ENCODE measurements at places on chromosomes 12 and 14.
A peak's percentile ranks its signal among the peaks of the same experiment; 100 is the strongest.

DNA sequence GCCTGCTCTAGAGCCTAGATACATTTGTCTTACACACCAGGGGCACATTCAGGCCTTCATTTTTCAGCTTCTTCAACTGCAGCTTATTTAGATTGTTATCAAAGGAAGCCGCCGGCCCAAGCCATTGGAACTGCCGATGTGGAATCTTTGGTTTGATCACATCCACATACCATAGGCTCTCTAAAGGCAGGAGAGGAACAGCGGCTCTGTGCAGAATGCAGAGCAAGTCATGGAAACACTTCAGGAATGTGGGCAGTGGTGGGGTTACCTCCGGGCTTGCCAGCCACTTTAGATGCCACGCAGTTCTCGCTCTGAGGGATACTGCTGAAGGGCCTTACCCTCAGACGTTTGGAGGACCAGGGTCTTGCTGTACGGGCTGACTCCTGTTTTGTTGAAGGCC lies 53.4 kb upstream of the PYGL start:
- peak; percentile 20 for DNase-seq

GRCh38 chr12:11577658-11578260 lies 71.7 kb upstream of the ETV6 start:
- DNase-seq, result no peak

GRCh38 chr12:27902651-27903050 lies 69.9 kb downstream of the PTHLH start:
- DNase-seq, result no peak

- DNase-seq, result no peak
Measured at GRCh38 chr12:108884116-108885012, 4.5 kb downstream of the DAO start.

- peak; percentile 77 for DNase-seq
Measured at GRCh38 chr12:93571365-93571924, 1.0 kb upstream of the SOCS2 start.

- no peak for DNase-seq
Measured at GRCh38 chr14:80653956-80654355, 287.6 kb downstream of the CEP128 start.

DNA sequence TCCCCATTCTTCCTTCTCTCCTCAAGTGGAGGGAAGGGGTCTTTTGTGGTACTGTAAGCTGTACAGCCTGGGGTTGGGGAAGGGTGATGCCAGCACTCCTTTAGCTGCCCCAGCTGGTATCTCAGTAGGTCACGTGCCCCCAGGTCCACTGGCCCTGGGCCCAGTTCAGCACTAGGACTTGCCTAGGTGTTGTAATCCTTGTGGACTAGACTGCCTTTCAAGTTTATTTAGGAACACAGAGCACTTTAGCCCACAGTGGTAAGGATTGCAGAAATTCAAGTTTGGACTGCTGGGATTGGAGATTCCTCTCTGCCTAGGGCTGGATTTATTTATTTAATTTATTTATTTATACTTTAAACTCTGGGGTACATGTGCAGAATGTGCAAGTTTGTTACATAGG lies 569.6 kb downstream of the AACS start:
- DNase-seq, result no peak

DNA sequence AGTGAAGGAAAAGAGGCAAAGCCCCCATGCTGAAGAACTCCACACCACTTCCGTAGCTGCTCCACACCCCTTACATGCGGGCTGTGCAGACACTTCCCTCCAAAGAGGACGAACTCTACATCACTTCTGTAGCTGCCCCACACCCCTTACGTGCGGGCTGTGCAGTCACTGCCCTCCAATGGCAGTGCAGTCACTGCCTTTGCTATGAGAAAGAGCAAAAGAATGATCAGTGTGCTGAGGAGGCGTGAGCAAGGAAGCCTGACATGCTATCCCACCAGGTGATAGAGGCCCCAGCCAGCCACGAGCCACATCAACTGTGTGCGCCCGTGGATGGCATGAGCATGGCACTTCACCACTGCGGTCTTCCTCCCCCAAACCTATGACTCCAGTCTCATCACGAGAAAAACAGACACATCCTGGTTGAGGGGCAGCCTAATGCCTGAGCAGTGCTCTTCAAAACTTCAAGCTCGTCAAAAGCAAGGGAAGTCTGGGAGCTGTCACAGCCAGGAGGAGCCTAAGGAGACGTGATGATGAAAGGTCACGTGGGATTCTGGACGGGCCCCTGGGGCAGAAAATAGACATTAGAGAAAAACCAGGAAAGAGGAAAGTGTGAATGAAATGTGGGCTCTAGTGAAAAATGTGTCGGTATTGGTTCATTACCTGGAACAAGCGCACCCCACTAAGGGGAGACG lies 60.8 kb upstream of the C14orf180 start:
- DNase-seq, result no peak

DNA sequence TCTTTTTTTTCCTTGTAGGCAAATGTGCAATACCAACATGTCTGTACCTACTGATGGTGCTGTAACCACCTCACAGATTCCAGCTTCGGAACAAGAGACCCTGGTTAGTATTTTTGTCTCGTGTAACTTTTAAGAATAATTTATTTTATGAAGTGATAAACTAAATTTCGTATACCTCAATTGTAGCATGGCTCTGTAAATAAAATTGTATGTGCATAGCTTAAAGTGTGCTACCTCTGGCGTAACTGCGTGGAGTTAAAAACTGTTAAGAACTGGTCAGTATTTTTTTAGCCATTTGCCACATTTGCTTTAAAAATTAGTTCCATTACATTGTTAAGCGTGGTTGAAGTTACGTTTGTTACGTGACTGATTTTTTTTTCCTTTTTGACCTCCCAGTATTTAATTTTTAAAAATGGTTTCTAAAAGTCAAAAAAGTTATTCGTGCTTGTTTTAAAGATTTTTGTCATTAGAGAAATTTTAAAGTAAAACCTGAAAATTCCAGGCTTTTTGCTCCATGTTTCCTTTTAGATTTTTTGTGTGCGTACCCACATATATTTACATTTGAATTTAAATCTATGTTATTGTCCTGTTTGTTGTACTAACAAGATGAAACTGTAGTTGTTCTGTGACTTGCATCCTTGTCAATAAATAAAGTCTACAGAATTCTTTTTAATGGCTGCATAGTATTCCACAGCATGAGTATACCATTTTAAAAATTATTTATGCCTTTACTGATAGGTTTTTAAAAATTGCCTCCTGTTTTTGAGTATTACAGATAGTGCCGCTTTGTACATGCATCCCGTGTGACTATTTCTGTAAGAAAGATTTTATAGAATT lies 1.4 kb downstream of the MDM2 start:
- DNase-seq, result no peak

DNA sequence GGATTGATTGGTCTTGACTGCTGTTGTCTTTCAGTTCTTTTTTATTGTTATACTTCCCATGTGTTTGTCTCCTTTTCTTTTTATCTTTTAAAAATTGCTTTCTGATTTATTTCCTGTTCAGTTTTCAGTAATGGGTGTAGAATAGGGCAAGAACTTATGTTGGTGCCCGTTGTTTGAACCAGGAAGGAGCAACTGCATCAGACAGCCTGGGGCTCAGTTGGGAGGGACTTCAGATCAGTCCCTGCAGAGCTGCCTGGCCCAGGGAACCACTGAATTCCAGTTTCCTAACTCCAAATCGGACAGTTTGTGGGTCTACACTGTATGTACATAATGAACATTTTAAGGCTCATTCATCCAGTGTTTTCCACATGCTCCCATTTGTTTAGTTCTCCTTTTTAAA lies 64.9 kb downstream of the FBXO34 start:
- DNase-seq, result peak; percentile 27

DNA sequence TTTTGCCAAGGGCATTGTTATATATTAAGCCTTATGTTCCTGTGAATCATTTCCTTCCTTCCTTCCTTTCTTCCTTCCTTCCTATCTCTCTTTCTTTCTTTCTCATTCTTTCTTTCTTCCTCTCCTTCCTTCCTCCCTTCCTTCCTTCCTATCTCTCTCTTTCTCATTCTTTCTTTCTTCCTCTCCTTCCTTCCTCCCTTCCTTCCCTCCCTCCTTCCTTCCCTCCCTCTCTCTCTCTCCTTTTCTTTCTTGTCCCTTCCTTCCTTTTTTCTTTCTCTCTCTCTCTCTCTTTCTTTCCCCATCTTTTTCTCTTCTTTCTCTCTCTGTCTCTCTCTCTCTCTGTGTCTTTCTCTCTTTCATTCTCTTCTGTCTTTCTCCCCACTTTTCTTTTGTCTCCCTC lies 226.6 kb downstream of the ETNK1 start:
- DNase-seq, result no peak

GRCh38 chr12:30968211-30968610 lies 41.7 kb downstream of the TSPAN11 start:
- DNase-seq, result no peak

DNA sequence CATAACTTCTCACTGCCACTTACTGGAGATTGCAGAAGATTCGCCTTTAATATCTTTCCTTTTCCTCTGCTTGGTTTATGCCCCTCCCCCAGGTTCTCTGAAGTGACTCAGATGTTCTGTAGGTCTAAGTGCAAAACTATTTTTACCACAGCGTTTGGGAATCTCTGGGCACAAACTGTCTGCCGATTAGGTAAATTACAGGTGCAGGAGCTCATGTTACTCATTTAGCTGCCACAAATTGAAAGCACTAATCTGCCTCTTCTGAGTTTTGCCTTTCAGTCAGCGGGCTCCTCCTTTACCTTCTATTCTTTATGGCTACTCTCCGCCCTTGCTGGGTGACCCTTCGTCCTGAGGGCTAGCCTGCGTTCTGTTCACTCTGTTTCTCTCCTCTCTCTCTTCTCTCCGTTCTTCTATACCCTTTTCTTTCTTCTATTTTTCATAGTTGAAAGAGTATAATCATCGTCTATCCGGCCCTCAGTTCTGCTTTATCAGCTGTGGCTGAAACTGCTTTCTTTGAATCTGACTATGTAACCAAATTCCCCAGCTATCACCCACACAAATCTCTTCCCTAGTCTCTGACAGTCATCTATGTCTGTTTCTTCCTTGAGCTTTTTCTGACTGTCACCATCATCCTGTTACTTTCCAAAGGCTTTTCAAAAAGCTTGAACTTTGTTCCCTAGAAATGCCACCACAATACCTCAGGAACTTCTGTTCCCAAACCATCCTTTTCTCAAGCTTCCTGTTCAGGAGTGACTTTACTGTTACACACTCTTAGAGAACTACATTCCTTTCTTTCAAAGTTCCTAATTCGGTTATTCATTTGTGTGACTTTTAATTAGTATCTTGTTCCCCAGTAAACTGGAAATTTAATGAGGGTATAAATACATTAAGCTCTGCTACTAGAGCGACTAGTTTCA lies 4.3 kb upstream of the MYF6 start:
- DNase-seq, result peak; percentile 12

- DNase-seq, result no peak
Measured at GRCh38 chr12:63066782-63067181, 84.2 kb downstream of the AVPR1A start.

DNA sequence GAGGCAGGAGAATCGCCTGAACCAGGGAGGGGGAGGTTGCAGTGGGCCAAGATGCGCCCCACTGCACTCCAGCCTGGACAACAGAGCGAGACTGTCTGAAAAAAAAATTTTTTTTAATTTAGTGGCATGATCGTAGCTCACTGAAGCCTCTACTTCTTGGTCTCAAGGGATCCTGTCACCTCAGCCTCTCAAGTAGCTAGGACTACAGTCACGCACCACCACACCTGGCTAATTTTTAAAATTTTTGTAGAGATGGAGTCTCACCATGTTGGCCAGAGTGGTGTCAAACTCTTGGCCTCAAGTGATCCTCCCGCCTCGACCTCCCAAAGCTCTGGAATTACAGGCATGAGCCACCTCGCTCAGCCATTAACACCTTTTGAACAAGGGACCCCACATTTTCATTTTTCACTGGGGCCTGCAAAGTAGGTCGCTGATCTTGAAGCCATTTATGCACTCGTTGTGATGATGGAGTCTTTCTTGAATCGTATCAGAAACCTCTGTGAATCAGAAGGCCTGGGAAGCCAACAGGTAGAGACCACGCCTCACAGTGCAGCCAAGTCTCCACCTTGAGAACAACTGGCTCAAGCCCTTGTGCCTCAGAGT lies 5.9 kb downstream of the HCAR1 start:
- DNase-seq, result no peak

GRCh38 chr14:39851202-39851601 lies 419.0 kb upstream of the FBXO33 start:
- DNase-seq, result no peak

DNA sequence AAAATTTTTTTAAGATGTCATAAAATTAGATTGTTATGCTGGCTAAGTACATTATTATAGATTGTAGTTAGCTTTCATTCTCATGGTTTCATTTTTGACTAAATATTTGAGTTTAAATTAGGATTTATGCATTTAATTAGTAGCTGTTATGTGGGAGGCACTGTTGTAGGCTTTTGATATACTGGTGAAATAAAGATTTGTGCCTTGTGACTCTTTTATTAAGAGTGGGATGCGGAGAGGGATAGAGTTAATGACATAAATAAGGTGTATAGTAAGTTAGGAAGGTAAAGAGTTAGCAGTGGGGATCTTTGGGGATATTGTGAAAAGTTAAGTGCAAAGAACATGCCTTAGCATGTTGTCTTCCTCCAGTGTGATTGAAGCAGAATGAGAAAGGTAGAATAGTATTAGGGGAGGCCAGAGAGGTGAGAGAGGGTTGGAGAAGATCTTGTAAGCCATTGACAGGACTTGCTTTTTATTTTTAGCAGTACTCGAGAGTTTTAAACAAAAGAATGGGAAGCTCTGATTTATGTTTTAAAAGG lies 8.8 kb downstream of the ARHGAP5 start:
- no peak for DNase-seq

GRCh38 chr12:131911851-131912477 lies 17.1 kb upstream of the PUS1 start:
- no peak for DNase-seq

GRCh38 chr14:75497701-75498100 lies 24.6 kb upstream of the BATF start:
- DNase-seq, result no peak

DNA sequence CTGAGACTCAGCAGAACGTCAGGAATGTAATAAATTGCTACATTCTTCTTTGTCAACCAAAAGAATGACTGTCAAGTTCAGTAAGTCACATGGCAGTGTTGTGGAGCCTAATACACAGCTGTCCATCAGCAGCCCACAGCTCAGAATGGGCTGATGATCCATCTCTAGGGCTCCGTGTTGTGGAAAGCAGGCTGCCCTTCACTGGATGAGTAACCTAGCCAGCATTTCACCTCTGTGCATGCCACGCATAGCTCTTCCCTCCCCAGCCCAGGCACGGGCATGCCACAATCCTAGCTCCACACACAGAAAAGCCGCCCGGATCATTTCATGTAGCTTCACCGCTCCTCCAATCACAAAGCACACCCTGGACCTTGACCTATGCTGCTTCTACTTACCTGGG lies 878.0 kb upstream of the TMEM132C start:
- no peak for DNase-seq

- no peak for DNase-seq
Measured at GRCh38 chr12:6367969-6368892, 7.1 kb downstream of the SCNN1A start.

DNA sequence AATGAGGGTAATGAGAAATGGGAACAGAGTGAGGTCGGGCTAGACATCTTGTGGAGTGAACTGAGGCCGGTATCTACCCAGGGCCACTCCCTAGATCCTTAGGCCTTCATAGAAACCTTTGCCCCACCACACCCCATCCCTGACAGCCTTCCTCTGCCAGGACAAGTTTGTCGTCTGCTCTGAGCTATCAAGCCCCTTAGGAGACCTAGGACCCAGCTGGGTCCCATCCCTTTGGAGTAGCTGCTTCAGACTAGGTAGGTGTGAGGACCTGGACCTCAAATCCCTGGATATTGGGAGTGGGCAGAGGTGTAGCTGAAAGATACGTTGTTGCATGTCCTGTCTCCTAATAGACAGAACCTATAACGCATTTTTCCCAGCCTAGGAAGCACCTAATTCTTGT lies at the start of gene TMEM253:
Gene TMEM253, plus strand, starts transcription at position 136 of the 400 bp plus-strand sequence. CDS start 278 bp downstream, outside the sequence.
- no peak for DNase-seq

All from cardiac muscle cell (in vitro differentiated cells and primary cell).